ENCODE measurements at places on chromosomes 16 and 17. TPM values are rescaled to one million over a fixed set of nuclear protein-coding genes. Genes with fewer than 3 reads are reported as not detected.

The PHOSPHO1 gene
- polyA plus RNA-seq: not detected

The PLK1 gene
- polyA plus RNA-seq: 1.2 TPM

The AFMID gene
- 9.0 TPM for polyA plus RNA-seq

The HS3ST3B1 gene
- polyA plus RNA-seq: 0.56 TPM

The ASPA gene
- polyA plus RNA-seq: 5.7 TPM

The DLX3 gene
- polyA plus RNA-seq: 0.07 TPM

The CNOT1 gene
- polyA plus RNA-seq: 189 TPM

The OR2C1 gene
- 0.24 TPM for polyA plus RNA-seq

The PIEZO1 gene
- polyA plus RNA-seq: 327 TPM

The ATP6V0D1 gene
- 24.1 TPM for polyA plus RNA-seq

The MYOCD gene
- 0.77 TPM for polyA plus RNA-seq

The KRT222 gene
- 5.9 TPM for polyA plus RNA-seq

The PYDC1 gene
- polyA plus RNA-seq: not detected

The FOXL1 gene
- polyA plus RNA-seq: 0.61 TPM

The RHOT1 gene
- polyA plus RNA-seq: 86.4 TPM

The XAF1 gene
- 30.1 TPM for polyA plus RNA-seq

The KRT12 gene
- polyA plus RNA-seq: not detected

The CBLN1 gene
- 0.27 TPM for polyA plus RNA-seq

The HOXB9 gene
- polyA plus RNA-seq: 0.72 TPM

The CCL18 gene
- polyA plus RNA-seq: 1.2 TPM

The EFNB3 gene
- 1.2 TPM for polyA plus RNA-seq

The KRT32 gene
- not detected for polyA plus RNA-seq

The SMTNL2 gene
- polyA plus RNA-seq: not detected

The CMC2 gene
- 71.8 TPM for polyA plus RNA-seq

The DCAKD gene
- 40.6 TPM for polyA plus RNA-seq

The GAS2L2 gene
- 0.10 TPM for polyA plus RNA-seq

The TBC1D28 gene
- not detected for polyA plus RNA-seq

The ARHGAP23 gene
- 15.8 TPM for polyA plus RNA-seq

The SKAP1 gene
- 117 TPM for polyA plus RNA-seq

The KRT39 gene
- polyA plus RNA-seq: not detected
